ENCODE measurements at places on chromosomes 1 and 21. TPM values are rescaled to one million over a fixed set of nuclear protein-coding genes. Genes with fewer than 3 reads are reported as not detected.

- H3K4me1 ChIP-seq: peaks cover 7% of the 10 kb centered on the region
- no peak overlapping the region for H3K27ac ChIP-seq
- no peak for DNase-seq
- no peaks in the 10 kb centered on the region for H3K27me3 ChIP-seq
Observed at GRCh38 chr1:86416343-86416742, 7.6 kb upstream of the CLCA2 start.

Gene SH2D5
- total RNA-seq: not detected

Gene RNASEL
- 6.5 TPM for total RNA-seq

Gene CFAP126
- total RNA-seq: not detected

GRCh38 chr1:14706631-14707030, 108.1 kb downstream of the KAZN start:
- no peaks in the 10 kb centered on the region for H3K27me3 ChIP-seq
- H3K4me3 ChIP-seq: no peak overlapping the region
- no peak for DNase-seq
- H3K27ac ChIP-seq: no peak overlapping the region
- no peaks in the 10 kb centered on the region for H3K36me3 ChIP-seq

- H3K36me3 ChIP-seq: peaks cover 2% of the 10 kb centered on the region
- peaks cover 25% of the 10 kb centered on the region for H3K4me1 ChIP-seq
- H3K4me3 ChIP-seq: no peak overlapping the region
- DNase-seq: no peak
- H3K27me3 ChIP-seq: peaks cover 10% of the 10 kb centered on the region
Observed at GRCh38 chr1:154883919-154884868, 14.1 kb upstream of the KCNN3 start.

Gene PCP4L1
- total RNA-seq: not detected

DNA sequence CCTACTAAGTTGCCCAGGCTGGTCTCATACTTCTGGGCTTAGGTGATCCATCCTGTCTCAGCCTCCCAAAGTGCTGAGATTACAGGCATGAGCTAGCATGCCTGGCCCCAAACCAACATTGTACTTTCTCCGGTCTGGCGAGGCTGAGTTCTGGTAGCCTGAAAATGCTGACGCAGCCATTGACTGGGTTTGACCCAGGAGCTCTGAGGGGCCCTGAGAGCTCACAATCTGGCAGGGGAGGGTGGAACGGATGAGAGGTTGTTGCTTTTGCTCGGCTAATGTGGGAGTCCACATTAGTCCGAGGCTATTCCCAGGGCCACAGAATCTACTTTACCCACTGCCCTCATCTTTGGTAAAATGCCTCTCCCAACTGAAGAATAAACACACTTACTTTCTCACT, 35.1 kb upstream of the PARP1 start:
- peaks cover 30% of the 10 kb centered on the region for H3K4me1 ChIP-seq
- no peak overlapping the region for H3K4me3 ChIP-seq
- H3K36me3 ChIP-seq: peaks cover 4% of the 10 kb centered on the region
- no peak overlapping the region for H3K27ac ChIP-seq
- H3K27me3 ChIP-seq: peaks cover 57% of the 10 kb centered on the region

DNA sequence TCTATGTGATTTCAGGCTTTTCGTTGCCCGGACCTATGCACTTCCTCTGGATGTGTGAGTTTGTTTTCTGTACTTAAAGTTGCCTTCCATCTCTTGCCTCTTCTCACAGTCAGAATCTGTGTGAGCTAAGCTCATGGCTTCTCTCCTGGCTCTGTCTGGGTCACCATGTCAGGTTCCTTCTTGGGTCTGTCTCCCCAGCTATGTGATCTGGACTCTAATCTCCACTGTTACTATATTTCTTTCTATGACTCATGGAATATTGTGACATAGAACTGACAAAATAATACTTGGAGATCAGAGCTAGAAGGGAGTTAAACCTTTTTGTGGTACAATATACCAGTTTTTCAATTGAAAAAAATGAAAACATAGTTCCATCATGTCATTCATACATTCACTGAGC, 172.7 kb upstream of the FGGY start:
- H3K4me3 ChIP-seq: no peak overlapping the region
- DNase-seq: no peak

Gene CNIH4
- 46.2 TPM for total RNA-seq

DNA sequence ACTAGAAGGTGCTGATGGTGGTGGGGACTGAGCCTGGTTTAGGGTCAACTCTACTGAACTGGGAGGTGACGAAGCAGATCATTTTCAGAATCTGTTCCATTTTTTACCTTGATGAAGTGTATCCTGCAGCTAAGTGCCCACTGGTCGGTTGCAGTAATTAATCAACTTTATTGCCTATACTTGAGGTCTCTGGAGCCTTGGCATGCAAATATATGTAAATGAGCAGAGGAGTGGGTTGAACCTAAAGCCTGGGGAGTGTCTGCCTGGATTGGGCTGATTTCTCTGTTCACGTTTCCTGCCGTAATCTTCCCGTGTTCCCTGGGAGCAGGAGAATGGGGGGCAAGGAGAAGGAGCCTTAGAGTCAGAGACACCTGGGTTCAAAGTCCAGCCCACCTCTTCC, 286.8 kb downstream of the PTPRU start:
- no peak overlapping the region for H3K4me3 ChIP-seq
- peak; percentile 26 for DNase-seq

- peaks cover 14% of the 10 kb centered on the region for H3K4me1 ChIP-seq
- no peak overlapping the region for H3K4me3 ChIP-seq
- no peak for DNase-seq
- H3K27ac ChIP-seq: peak overlapping the region; percentile 71
- H3K36me3 ChIP-seq: peaks cover 6% of the 10 kb centered on the region
- no peaks in the 10 kb centered on the region for H3K27me3 ChIP-seq
Observed at GRCh38 chr1:45843474-45843905, 40.1 kb downstream of the MAST2 start.

GRCh38 chr1:82197606-82198005, 396.9 kb downstream of the ADGRL2 start:
- no peak overlapping the region for H3K27ac ChIP-seq
- no peaks in the 10 kb centered on the region for H3K27me3 ChIP-seq
- H3K36me3 ChIP-seq: no peaks in the 10 kb centered on the region
- no peaks in the 10 kb centered on the region for H3K4me1 ChIP-seq
- H3K4me3 ChIP-seq: no peak overlapping the region
- no peak for DNase-seq

Gene TMEM52
- not detected for total RNA-seq

DNA sequence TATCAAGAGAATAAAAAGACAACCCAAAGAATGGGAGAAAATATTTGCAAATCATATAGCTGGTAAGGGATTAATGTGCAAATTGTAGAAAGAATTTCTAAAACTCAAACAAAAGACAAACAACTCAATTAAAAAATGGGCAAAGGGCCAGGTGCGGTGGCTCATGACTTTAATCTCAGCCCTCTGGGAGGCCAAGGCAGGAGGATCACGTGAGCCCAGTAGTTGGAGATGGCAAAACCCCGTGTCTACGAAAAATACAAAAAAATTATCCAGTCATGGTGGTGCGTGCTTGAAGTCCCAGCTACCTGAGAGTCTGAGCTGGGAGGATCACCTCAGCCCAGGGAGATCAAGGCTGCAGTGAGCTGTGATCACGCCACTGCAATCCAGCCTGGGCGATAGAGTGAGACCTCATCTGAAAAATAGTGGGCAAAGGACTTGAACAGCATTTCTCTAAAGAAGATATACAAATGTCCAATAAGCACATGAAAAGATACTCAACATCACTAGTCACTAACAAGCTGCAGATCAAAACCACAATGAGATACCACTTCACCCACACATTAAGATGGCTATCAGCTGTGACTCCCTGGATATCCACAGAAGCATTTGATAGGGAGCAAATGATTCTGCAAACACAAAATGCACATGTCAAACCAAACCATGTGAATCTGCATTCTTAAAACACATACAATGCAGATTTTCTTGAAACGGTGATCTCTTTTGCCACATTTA, 20.9 kb downstream of the SLC30A1 start:
- no peak overlapping the region for H3K4me3 ChIP-seq
- peaks cover 4% of the 10 kb centered on the region for H3K4me1 ChIP-seq
- no peaks in the 10 kb centered on the region for H3K36me3 ChIP-seq
- no peak for DNase-seq
- no peak overlapping the region for H3K27ac ChIP-seq

- peaks cover 10% of the 10 kb centered on the region for H3K27me3 ChIP-seq
- no peaks in the 10 kb centered on the region for H3K4me1 ChIP-seq
- H3K27ac ChIP-seq: no peak overlapping the region
- H3K36me3 ChIP-seq: peaks cover 3% of the 10 kb centered on the region
Observed at GRCh38 chr1:17306407-17306806, 1.6 kb upstream of the PADI4 start.

GRCh38 chr1:70290218-70290617, 64.3 kb downstream of the ANKRD13C start:
- H3K27ac ChIP-seq: no peak overlapping the region
- peaks cover 36% of the 10 kb centered on the region for H3K36me3 ChIP-seq
- no peak overlapping the region for H3K4me3 ChIP-seq

Gene BTBD19
- total RNA-seq: 4.5 TPM

DNA sequence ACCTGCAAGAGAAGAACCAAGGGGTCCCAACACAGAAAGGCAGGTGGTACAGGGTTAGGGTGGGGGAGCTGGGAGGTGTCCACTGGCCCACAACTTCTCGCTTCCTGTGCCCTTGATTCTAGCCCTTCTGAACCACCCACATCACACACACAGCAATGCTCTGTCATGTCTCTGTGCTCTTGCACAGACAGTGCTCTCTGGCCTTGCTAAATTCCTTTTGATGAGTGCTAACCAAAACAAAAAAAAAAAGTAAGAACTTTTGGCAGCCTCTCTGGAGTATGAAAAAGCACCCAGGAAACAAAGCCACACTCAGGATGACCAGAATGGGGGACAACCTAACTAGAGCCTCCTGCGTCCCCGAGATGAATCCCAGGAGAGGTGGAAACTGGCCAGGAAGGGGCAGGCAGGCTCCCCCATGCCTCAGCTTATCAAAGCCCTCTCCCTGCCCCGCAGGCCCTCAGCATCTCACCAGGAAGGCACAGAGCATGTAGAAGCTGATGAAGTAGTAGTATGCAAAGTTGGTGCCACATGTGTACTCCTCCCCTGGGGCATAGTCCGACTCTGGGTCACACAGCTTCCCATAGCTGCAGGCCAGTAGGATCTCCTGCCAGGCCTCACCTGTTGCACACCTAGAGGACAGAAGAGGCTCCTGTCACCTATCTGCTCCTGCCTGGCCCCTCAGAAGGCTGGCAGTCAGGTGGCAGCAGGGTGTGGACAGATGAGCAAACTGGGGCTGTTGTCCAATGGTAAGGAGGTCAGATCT, 27.2 kb upstream of the KIF21B start:
- H3K27me3 ChIP-seq: peaks cover 20% of the 10 kb centered on the region
- H3K4me3 ChIP-seq: no peak overlapping the region
- H3K4me1 ChIP-seq: peaks cover 10% of the 10 kb centered on the region
- DNase-seq: no peak
- no peaks in the 10 kb centered on the region for H3K36me3 ChIP-seq

DNA sequence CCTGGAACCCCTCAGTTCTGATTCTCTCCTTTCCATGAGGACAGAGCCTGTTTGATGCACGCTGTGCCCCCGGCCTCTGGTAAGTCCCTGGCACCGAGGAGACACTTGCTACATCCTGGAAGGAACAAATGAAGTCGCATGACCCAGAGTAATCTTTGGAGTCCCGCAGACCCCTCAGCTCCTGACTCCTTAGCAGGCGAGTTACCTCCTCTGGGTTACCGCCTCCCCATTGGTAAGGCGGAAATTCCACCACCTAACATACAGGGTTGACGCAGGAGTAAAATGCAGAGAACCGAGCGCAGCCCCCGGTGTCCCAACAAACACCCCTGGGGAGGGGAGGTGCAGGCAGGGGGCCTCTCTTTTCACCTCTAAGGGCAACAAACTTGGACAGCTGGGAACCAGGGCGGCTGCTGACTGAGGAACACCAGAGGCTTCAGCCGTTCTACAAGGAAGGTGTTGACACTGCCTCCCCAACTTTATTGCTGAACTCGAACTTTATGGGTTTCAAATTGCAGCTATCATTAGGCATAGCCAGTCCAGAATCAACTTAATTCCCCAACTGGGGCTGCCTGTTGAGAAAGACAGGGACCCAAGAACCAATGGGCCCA, 115.3 kb upstream of the IFFO2 start:
- H3K4me3 ChIP-seq: no peak overlapping the region
- peaks cover 31% of the 10 kb centered on the region for H3K4me1 ChIP-seq
- no peak for DNase-seq
- H3K36me3 ChIP-seq: peaks cover 31% of the 10 kb centered on the region
- H3K27me3 ChIP-seq: no peaks in the 10 kb centered on the region
- H3K27ac ChIP-seq: no peak overlapping the region

DNA sequence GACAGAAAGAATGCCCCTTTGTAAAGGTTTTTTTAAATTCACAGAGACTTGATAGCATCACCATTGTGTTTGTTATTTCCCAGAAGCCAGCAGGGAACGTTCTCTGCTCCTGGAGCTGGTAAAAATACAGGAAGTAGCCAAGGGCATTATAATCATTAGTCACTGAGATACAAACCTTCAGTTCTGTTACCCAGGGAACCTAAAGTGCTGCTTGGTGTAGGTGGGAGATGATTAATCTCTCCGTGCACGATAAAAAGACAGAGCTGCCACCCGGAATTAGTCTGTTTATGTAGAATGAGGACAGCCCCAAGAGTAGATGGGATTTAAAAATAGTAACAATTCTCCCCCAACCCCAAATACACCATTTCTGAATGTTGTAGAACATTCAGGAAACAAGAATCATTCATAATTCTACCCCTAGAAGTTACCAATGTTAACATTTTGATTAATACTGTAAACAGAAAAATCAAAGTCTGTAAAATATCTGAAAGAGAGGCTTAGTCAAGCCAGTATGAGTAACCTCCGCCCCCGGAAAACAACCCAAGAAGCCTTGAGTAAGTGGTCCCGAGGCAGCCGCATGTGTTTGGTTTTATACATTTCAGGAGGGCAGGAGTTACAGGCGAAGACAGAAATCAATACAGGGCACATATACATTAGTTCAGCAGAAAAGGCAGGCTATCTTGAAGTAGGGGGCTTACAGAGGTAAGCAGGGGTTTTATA, 45.3 kb upstream of the CTBS start:
- no peak for DNase-seq
- H3K4me3 ChIP-seq: peak overlapping the region; percentile 58
- no peaks in the 10 kb centered on the region for H3K27me3 ChIP-seq
- peaks cover 22% of the 10 kb centered on the region for H3K4me1 ChIP-seq
- H3K36me3 ChIP-seq: peaks cover 4% of the 10 kb centered on the region
- peak overlapping the region; percentile 7 for H3K27ac ChIP-seq

Measured in activated CD8-positive, alpha-beta memory T cell treated with anti-CD3 and anti-CD28 coated beads, Interleukin-2, amount 10 ng/mL, durations not matched to agents 7 days and 5 days (primary cell).